ENCODE measurements at places on chromosomes 12 and 14.

GRCh38 chr12:114721266-114721665 lies 37.3 kb upstream of the TBX3 start:
- no peak for DNase-seq

- no peak for DNase-seq
Observed at GRCh38 chr12:53928054-53928835, 10.4 kb upstream of the HOXC13 start.

- DNase-seq = no peak
Observed at GRCh38 chr12:24483732-24484131, 465.2 kb downstream of the BCAT1 start.

GRCh38 chr12:3604748-3605586 lies 114.0 kb downstream of the PRMT8 start:
- no peak for DNase-seq

- no peak for DNase-seq
Observed at GRCh38 chr12:20601668-20602280, 93.4 kb upstream of the SLCO1C1 start.

GRCh38 chr14:104223101-104224041 lies 85.0 kb downstream of the KIF26A start:
- DNase-seq = no peak

- DNase-seq = no peak
Observed at GRCh38 chr14:33736299-33736825, 214.5 kb downstream of the EGLN3 start.

DNA sequence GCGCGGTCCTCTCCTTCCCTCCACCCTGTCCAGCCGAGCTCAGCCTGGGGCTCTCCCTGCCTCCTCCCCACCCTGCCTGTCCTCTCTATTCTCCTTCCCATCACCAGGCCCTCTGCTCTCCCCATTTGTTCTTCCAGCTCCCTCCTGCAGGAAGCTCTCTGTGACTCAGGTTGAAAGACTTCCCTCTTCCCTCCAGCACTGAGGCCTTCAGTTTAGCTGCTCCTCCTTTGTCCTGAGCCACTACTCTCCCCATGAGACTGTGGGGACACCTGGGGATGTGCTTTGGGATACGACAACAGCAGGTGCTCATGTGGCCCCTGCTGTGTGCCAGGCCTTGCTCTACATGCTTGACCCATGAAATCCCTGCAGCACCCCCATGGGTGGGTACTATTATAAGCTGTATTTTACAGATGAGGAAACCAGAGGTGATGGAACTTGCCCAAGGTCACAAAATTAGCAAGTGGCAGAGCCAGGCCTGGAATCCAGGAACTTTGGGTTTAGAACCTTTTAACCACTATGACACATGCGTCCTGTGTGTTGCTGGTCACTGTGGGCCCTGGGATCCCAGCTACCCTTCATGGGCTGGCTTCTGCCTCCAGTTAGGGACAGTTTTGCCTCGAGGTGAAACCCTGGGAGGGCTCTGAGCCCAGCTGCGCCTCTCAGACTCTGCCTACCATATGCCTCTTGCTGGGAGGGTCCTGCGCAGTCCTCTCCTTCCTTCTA lies 5.5 kb downstream of the KRT80 start:
- DNase-seq = no peak

DNA sequence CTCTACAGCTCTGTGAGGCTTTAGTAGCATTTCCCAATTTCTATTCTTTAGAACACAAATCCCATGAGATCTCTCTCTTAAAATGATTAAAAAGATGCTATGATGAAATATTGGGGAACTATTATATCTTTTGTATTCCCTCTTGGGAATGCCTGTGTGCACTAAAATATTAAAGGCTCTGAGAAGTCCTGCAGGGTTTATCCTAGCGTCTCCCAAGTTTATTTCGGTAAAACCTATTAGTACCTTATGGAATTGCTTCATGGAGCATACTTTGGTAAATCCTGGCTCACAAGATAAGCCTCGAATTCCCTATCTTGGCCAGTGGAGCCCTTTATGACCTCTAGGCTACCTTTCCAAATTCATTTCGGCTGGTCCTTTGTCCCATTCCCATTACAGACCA lies 306.8 kb downstream of the VRK1 start:
- DNase-seq = no peak

- no peak for DNase-seq
Observed at GRCh38 chr14:103727313-103727980, 11.8 kb downstream of the ZFYVE21 start.

All from T-helper 1 cell (primary cell).